Stimulated activated CD4-positive, alpha-beta T cell treated with anti-CD3 and anti-CD28 coated beads, Interleukin-15, amount 100 ng/mL, for 1 hour (primary cell): ENCODE measurements at places on chromosomes 11 and 22.

DNA sequence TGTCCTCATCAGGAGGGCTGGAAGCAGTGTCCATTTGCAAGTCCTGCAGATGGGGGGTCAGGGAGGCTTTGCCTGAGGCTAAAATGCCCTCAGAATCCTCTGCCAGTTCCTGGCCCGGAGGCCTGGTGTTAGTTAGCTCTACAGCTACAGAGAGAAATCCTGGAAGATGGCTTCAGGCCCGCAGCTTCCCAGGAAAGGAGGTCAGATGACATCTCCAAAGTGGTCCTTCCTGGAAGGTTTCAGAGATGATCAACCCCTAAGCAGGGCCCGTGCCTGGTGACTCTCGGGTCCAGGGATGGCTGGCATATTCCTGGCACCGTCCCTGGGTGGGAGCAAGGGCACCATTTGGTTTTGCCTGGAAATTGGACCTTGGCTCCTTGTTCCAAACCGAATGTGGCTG, 959.1 kb downstream of the BRD1 start:
- DNase-seq = no peak

- no peak for DNase-seq
Observed at GRCh38 chr11:77159219-77159936, 31.3 kb downstream of the MYO7A start.

GRCh38 chr11:33258631-33259205, 1.5 kb downstream of the HIPK3 start:
- no peak for DNase-seq

GRCh38 chr11:122976061-122976733, 5.4 kb downstream of the BSX start:
- no peak for DNase-seq

- DNase-seq = no peak
Observed at GRCh38 chr11:71307811-71308645, 55.7 kb upstream of the SHANK2 start.

DNA sequence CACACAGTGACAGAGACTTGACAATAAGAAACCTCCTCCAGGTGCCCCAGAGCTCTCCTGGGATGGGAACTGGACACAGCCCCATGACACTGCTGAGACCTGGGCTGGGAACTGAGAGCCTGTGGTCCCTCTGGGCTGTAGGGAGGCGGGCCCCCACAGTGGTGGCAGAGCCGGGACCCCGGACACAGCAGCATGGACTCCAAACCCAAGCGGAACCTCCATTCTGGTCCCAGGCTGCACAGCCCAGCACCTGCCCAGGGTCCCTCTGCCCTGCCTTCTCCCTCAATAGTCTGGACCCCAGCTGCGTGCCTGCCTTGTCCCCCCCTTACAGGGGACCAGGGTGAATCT, 8.4 kb upstream of the APOBEC3H start:
- DNase-seq = no peak

- DNase-seq = no peak
Observed at GRCh38 chr11:1496091-1496760, 9.6 kb upstream of the MOB2 start.

- DNase-seq = no peak
Observed at GRCh38 chr22:27159716-27160295, 502.4 kb downstream of the MIAT start.

DNA sequence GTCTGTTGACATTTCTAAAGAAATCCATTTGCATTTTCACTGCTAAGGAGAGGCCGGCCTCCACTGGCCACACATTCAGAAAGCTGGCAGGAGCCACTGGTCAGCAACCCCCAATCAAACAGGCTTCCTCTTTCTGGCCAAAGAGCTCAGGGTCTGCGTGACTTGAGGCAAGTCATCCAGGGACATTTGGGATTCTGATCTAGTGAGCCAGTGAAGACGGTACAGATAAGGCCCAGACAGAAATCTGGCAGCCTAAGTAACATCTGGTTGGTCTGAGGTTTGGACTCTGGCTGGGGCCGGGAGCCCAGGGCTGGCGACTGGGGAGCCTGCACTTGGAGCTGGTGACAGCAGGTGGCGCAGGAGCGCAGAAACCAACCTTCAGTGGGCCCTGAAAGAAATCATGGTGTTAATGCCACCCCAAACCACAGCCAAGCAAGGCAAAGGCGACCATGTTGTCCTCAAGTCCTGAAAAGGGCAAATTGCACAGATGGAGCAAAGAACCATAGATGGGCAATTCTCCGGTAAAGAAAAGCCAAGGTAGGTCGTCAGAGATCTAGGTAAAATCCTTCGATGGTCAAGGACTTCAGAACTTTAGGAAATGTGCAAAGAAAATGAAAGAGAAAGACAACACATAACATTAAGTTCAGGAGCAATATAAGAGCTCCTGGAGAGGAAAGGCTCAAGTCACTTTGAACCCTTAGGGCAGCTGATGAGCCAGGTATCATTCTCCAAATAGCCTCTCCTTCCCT, 99.4 kb upstream of the BLID start:
- DNase-seq = no peak

DNA sequence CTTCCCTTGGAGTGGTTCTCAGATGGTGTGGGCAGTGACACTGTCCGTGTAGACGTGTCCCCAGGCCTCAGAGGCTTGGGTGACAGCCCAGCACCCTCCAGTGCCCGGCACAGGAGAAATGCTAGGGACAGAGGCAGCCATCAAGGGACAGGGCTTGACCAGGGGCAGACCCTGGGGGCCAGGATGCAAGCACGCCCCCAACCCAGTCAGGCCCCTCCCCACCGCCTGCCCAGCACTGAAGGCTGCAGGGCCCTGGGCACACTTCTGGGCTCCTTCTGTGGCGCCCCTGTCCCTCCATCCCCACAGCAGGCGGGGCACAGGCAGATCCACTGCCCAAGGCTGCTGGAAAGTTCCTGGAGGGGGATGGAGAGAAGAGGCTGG, 11.1 kb downstream of the IGF2 start:
- no peak for DNase-seq

- no peak for DNase-seq
Observed at GRCh38 chr11:32312206-32312817, 123.0 kb downstream of the WT1 start.

- DNase-seq = no peak
Observed at GRCh38 chr11:27213232-27213660, 149.8 kb downstream of the CCDC34 start.

DNA sequence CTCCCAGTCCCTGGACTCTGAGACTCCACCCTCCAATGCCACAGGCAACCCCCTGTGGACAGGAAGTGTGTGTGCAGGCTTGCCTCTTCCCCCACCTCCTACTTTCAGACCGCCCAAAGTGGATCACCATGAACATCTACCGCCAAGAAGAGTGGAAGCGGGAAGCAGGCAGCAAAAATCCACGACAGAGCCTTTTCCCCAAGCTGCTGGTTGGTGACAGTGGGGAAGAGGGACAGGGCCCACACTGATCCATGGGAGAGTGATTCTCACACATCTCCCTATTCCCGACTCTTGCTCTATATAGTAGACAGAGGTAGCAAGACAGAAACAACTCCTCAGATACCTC, 53.4 kb upstream of the SPATA19 start:
- no peak for DNase-seq
